ENCODE measurements at places on chromosomes 13 and 19. TPM values are rescaled to one million over a fixed set of nuclear protein-coding genes. Genes with fewer than 3 reads are reported as not detected.

Gene PET100
- 156 TPM for total RNA-seq

Gene LGI4
- 0.29 TPM for total RNA-seq

Gene IQCN
- 0.54 TPM for total RNA-seq

Gene STARD13
- 15.9 TPM for total RNA-seq

Gene TEX29
- not detected for total RNA-seq

All from GM12878 (cell line).